Activated CD4-positive, alpha-beta T cell treated with anti-CD3 and anti-CD28 coated beads, Interleukin-2, amount 10 ng/mL, durations not matched to agents 24 days and 14 days (primary cell): ENCODE measurements at places on chromosomes 5 and 9.

DNA sequence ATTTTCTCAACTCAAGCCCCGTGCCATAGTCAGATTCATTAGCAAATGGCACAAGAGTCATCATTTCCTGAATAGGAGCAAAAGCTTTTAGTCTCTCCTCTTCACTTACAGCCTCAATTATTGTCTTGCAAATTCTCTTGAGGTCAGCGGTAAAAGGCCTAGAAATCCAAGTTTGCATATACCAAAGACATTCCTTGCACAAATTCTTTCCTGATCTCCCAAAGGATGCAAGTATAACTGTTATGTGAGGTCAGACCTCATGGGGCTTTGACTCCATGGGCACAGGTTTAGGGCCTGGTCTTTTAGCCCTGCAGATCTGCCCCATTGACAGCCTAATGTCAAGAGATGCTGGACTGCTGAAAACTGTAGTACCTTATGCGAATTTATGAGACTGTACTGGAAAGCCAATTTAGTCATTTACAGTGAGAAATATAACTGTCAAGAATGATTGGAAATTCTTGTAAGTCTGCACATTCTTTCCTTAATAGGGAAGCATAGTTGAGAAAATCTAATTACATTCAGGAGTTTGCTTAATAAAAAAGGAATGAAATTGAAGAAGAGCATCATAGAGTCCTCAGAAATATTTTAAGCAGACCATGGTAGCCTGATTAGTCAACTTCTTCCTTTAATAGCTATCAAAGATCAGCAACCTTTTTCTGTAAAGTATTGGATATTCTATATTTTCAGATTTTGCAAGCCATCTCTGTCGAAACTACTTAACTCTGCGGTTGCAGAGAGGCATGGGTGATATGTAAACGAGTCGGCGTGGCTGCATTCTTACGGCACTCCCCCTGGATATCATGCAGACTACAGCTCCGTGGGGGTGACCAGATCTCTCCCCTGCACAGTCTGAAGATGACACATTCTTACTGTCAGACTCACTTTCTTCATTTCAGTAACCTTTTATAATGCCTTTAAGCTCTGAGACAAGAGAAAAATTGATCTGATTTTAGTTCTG lies 45.2 kb downstream of the GCNT4 start:
- no peak for DNase-seq

DNA sequence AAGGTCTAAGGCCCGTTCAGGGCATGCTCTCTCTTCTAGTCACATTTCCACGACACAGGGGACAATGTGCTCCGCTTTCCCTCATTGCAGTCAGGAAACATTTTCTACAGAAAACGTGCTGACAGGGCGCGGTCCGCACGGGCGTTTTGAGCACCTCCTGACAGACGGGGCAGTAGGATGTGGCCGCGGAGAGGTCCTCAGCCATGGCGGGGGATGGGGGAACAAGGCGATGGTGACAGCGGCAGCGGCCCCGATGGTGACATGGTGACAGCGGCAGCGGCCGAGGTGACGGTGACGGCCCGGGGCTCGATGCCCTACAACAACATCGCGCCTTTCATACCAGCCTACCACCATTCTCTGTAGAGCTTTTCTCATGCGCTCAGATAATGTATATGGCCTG lies 4.1 kb downstream of the PLPP1 start:
- no peak for DNase-seq

- no peak for DNase-seq
Observed at GRCh38 chr5:180352116-180353047, 754 bp downstream of the GFPT2 start.

- DNase-seq: no peak
Observed at GRCh38 chr9:16422114-16422513, 448.4 kb downstream of the BNC2 start.

GRCh38 chr5:128965011-128965637 lies at the start of gene SLC27A6:
Gene SLC27A6 (plus strand): TSS chr5:128965488. CDS start chr5:128966138, 650 bp downstream.
- DNase-seq: no peak
